ENCODE measurements at places on chromosomes 1 and 21. TPM values are rescaled to one million over a fixed set of nuclear protein-coding genes. Genes with fewer than 3 reads are reported as not detected.

The TARBP1 gene
- 35.7 TPM for total RNA-seq

The TMEM52 gene
- total RNA-seq = not detected

The C2CD4D gene
- total RNA-seq = 0.23 TPM

The CASZ1 gene
- total RNA-seq = 9.9 TPM

The NUDT4B gene
- not detected for total RNA-seq

The PRELP gene
- total RNA-seq = not detected

The MTARC2 gene
- not detected for total RNA-seq

The GJA8 gene
- total RNA-seq = not detected

The RIIAD1 gene
- total RNA-seq = not detected

The TLR5 gene
- total RNA-seq = 0.44 TPM

The NPL gene
- total RNA-seq = 1.1 TPM

The NTNG1 gene
- total RNA-seq = not detected

The PAQR6 gene
- 8.6 TPM for total RNA-seq

The ASCL5 gene
- total RNA-seq = not detected

The FAM72D gene
- 16.9 TPM for total RNA-seq

The INSRR gene
- 0.21 TPM for total RNA-seq

The SPATA45 gene
- not detected for total RNA-seq

The TCHH gene
- 0.08 TPM for total RNA-seq

The VANGL1 gene
- 14.1 TPM for total RNA-seq

The RAVER2 gene
- 1.2 TPM for total RNA-seq

The LHX8 gene
- total RNA-seq = not detected

The ZNF648 gene
- not detected for total RNA-seq

The LAMB3 gene
- 0.78 TPM for total RNA-seq

The RNU1-3 gene
- 1,730 TPM for total RNA-seq

The BCAR3 gene
- 0.44 TPM for total RNA-seq

The ZP4 gene
- total RNA-seq = not detected

The DMAP1 gene
- 34.9 TPM for total RNA-seq

The ITLN2 gene
- total RNA-seq = not detected

The FCRL3 gene
- 0.37 TPM for total RNA-seq

The TPTE gene
- not detected for total RNA-seq

The CELA2A gene
- total RNA-seq = not detected

The IL10RB gene
- total RNA-seq = 44.2 TPM

The USH2A gene
- not detected for total RNA-seq

Data from activated CD8-positive, alpha-beta T cell treated with anti-CD3 and anti-CD28 coated beads, Interleukin-2, amount 10 ng/mL, durations not matched to agents 7 days and 5 days (primary cell).